ENCODE measurements at places on chromosomes 7 and 10.
A peak's percentile ranks its signal among the peaks of the same experiment; 100 is the strongest.

DNA sequence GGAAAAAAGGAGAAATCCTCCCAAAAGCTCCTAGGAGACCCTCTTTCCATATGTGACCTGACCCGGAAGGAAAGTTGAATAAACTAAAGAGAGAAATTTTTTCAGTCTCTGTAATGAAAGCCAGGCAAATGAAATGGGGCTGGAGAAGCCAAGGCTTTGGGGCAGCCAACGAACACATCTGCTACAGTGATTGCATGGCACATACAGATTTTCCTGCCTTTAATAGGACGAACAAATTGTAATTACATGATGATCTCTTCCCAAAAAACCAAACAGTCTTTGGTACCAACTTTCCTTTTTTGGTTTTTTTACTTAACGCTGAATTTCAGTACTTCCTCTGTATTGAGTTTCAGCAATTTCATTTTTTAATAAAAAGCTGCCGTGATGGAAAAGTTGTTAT lies 23.5 kb upstream of the PTN start:
- DNase-seq: no peak

DNA sequence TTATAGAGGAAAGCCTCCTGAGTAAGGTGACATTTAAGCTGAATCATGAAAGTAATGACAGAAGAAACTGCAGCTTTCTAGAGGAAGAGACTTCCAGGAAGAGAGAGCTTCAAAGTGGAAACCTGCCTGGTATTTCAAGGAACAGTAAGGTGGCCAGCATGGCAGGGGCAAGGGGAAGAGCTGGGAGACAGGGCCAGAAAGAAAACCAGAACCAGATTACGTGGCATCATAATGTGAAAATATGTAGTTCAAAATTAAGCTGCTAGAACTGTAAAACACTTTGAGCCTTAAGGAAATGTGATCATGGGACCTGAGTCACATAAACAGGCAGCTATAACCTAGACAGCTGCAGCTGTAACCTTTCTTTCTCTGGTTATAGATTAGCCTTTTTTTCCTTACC lies 238.0 kb upstream of the FOXK1 start:
- no peak for DNase-seq

DNA sequence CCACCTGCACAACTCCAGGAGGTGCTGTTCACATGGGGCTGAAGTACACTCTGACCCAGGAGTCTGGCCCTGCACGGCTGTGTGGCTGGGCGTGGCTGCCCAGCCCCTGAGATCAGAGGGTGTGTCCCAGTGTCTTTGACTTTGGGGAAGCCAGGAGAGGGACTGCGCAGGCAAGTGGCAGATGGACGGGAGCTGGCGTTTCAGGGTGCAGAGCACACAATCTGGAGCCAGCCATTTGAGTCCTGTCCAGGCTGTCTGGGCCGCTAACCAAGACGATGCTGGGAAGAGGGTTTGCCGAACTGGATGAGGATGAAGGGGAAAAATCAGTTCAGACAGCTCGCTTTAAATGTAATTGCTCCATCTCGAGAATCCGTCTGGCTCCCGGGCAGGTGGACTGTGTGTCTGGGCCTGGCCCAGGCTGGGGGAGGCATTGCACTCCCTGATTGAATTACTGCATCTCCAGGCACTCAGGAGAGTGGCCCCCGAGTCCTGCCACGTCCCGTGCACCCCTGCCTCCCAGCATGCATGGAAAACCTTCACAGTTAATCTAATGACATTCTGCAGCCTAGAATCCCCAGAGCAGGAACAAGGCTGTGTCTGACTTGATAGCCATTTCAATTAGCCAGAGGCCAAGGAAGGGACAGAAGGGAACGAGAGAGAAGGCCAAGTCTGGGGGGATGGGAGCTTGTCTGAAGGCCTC lies 120.8 kb upstream of the NANOS1 start:
- no peak for DNase-seq

GRCh38 chr7:24301703-24302102 lies 17.7 kb downstream of the NPY start:
- DNase-seq: no peak

DNA sequence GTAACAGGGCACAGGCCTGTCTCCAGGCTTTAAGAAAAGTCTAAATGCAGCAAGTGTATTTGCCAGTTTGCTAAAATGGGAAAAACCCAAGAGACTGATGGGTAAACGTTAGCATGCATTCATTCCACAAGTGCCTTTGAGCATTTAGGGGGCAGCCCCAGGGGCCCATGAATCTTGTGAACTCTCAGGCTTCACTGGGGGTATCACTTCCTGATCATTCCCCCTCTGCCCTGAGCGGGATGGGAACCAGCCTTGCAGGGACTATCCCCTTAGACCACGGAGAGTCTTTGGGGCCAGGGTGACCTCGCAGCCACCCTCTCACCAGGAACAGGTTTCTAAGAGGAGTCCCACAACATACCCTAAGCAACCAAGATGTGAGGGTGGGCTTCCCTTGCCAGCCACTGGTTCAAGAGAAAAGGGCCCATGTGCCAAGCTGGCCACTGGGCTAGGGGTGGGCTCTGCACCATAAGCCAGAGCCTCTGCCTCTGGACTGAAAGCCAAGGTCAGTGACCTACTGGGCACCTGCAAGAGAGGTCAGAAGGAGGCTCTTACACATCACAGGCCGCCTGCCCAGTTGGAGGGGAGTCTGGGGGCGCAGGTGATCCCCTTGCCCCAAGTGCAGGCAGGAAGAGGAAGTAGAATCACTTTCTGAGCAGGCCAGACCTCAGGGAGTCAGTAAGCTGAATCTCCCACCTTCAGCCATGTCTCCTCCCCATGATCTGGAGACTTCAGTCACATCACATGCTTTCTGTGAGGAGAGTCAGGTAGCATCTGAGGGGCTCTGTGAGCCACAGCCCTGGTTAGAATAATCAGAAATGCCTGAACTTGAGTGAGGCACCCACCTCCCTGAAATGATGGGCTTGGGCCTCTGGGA lies 75.0 kb downstream of the C10orf105 start:
- no peak for DNase-seq

- peak; percentile 49 for DNase-seq
Observed at GRCh38 chr10:109956454-109957091, 33.3 kb upstream of the XPNPEP1 start.

DNA sequence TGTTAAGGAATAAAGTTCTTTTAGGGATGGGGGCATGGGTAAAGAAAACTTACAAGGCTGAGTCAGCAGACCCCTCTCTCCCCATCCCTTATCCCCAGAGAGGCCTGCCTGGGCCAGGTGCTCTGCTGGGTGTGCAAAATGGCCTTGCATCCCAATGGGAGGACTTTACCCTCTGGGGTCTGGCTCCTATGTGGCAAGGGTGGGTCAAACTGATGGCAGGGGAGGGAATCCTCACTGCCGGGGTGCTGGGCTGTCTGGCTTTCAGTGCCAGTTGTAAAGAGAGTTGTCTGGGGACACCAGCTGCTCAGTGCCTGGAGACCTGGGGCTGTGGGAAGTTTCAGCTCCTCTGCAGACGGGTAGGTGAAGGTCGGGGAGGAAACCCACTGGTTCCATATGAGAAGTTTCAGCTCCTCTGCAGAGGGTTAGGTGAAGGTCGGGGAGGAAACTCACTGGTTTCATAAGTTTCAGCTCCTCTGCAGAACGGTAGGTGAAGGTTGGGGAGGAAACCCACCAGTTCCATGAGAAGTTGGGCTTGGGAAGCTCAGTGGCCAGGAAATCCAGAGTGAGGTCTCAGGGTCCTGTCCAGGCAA lies 127.2 kb upstream of the PODXL start:
- DNase-seq: no peak

GRCh38 chr10:96125142-96125515 lies 5.0 kb upstream of the ZNF518A start:
- no peak for DNase-seq

- DNase-seq: no peak
Observed at GRCh38 chr10:117223693-117224430, 17.1 kb upstream of the SLC18A2 start.

DNA sequence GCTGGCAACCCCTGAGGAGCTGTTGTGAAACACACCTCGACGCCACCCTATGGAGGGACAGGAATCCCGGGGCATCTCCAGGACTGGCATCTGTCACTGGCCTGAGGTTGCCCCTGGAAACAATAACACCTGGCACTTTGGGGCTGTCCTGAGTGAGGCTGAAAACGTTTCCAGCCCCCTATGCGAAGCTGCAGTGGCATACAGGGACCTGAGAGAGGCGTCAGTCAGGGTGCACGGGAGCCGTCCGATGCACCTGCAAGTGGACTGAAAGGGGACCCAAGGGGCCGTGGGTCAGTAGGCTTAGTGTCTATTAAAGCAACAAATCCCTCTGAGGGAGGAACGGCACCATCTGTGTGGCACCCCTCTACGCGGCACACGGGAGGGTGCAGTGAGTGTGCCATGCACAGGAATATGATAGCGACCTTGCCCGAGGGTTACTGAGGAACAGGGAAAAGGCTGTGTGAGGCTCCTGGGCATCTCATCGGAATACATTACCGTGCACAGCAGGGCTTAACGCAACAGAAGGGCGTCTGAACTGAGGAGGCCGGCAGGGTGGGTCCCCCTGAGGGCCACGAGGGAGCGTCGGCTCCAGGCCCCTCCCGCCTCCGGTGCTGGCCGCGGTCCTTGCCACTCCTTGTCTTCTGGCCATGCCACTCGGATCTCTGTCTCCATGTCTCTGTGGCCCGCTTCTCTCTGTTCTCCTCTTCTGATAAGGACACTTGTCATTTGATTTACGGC lies 50.4 kb downstream of the FOXL3 start:
- DNase-seq: no peak

DNA sequence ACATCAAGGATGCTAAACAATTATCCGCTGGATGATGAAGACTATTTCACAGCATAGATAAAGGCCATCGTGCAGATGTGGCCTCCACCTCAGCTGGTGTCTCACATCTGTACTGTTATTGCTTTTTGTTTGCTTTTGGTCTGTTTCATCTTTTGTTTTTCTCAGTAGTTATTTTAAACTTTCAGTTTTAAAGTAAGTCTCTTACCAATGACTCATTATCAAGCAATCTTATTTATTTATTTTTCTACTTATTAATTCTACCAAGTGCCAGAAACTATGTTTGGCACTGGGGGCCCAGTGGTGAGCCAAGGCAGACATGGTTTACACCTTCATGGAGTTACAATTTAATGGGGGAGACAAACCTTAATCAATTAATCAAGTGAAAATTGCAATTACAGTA lies 250.9 kb upstream of the TMEM72 start:
- DNase-seq: no peak

GRCh38 chr7:106570948-106571418 lies 90.0 kb downstream of the CCDC71L start:
- no peak for DNase-seq

- no peak for DNase-seq
Observed at GRCh38 chr7:106010866-106011265, 47.8 kb downstream of the CDHR3 start.

- no peak for DNase-seq
Observed at GRCh38 chr7:127949769-127950222, 81.4 kb downstream of the LRRC4 start.

GRCh38 chr10:119116326-119116951 lies 12.5 kb downstream of the DENND10 start:
- DNase-seq: no peak

DNA sequence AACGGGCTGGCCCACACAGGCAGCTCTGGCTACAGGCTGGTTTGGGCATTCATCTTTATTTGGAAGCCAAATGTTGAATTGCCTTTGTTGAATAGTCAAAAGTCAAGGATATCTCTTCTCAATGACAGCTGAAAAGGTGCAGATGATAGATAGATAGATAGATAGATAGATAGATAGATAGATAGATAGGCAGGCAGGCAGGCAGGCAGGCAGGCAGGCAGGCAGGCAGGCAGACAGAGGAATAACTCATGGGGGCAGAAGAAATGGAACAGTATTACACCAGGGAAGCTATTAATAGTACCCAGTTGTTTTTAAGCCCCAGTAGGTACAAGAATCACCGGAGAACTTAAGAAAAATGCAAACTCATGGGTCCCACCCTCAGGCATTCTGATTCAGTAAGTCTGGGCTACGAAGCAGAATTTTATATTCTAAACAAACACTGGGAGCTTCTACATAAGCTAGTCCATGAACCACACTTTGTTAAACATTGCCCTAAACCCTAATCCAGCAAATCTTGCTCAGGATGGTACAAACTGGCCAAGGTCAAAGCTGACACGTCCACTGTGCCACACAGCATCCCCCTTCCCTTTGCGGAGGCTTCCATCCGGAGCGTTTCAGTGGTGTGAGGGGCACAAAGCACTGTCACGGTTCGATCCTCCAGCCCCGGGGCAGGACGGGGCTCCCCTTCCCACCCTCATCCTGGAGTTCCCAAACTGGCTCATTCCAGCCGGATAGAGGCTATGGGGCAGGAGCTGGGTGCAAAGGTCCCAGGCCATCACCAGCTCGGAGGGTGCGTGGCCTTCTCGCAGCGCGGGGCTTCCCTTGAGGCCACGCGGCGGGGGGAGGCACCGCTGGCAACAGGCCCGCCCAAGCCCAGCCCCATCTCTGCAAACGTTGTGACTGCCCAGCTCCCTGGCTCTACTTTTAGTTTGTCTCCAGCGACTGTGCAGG lies 6.7 kb downstream of the PRKAG2 start:
- DNase-seq: no peak

DNA sequence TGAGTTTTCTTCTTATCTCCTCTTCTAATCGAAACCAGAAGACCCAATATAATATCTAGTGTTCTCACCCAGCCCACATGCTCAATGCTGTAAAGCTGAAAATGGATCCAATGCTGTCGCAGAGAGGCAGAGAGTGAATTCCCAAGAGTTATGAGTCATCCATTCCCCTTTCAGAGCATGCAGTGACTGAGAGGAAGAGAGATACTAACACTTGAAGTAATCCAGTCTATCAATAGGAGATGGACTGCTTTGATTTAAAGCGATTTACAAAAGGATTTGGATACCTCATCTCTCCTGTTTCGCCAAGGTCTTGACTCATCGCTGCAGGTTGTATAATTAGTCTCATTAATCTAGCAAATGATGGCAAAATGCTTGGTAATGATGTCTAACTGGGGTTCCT lies 41.5 kb upstream of the PRKCQ start:
- DNase-seq: no peak
